Fibroblast of skin of back (primary cell): ENCODE measurements at places on chromosomes 6 and 20.

- DNase-seq = peak; percentile 71
Measured at GRCh38 chr6:22071270-22072041, 225.4 kb downstream of the PRL start.

- no peak for DNase-seq
Measured at GRCh38 chr20:14036567-14036966, 41.3 kb downstream of the MACROD2 start.

- DNase-seq = no peak
Measured at GRCh38 chr6:46014046-46014445, 1.6 kb downstream of the CLIC5 start.

DNA sequence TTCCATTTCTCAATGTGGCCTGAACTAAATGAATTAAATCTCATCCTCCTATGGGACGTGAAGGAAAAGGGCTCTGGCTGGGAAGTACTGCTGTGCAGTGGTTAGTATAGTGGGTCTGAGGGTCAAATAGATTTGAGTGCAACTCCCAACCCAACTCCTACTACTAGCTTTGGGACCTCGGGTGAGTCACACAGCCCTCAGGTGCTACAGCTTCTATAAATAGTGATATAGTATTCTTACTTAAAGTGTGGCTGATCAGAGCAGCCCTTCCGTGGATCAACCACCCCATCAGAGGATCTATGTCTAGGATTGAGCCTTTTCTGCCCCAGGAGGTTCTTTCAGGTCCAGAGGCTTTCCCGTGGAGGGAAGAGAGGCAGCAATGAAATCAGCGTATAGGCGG, 904 bp upstream of the UST start:
- DNase-seq = peak; percentile 6

GRCh38 chr20:34271956-34272355, 30.7 kb downstream of the ASIP start:
- DNase-seq = peak; percentile 85

- DNase-seq = peak; percentile 28
Measured at GRCh38 chr20:62066983-62067433, 1.3 kb upstream of the TAF4 start.

GRCh38 chr6:22326500-22326899, 29.7 kb upstream of the PRL start:
- no peak for DNase-seq

DNA sequence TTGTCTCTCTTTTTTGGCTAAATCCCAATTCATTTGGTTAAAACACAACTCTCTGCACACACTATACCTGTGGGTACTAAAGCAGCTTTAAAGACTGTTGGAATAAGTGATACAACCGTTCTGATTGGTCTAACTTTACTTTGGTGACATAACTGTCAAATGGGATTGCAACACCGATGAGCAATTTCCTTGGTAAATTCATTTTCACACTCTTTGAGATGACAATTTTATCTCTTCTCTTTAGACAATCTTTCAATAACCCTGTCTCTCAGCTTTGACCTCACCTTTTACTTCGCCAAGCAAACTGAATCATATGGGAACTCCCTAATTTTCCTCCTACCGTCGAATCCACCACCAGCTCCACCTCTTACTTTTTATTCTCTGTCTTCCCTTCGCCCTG, 60.8 kb downstream of the ECT2L start:
- DNase-seq = no peak

DNA sequence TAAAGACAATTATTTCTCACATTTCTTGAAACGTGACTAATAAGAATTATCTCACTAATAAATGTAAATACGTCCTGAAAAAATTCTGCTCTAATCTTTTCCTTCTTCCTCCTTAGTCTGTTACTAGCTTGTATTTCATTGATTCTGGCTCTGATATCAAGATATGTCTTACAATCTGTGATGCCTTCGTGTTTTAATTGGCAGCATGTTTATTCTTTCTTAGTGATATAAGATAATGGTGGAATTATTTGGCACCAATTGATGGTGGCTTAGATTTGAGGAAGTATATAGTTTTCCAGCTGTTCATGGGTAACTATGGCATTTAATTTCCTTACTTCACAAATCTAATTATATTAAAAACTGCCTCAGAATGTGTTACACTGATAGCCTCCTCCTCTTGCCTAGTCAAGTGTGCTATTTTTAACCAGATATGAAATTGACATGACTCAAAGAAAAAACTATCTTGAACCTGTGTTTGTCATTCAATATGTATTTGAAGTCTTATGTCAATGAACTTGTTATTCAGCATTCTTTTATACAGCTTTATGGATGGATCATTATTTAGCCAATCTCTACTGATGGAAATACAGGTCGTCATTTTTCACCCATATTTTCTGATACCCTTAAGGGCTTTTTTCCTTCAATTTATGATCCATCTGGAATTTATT, 5.3 kb downstream of the CCNC start:
- DNase-seq = peak; percentile 1

DNA sequence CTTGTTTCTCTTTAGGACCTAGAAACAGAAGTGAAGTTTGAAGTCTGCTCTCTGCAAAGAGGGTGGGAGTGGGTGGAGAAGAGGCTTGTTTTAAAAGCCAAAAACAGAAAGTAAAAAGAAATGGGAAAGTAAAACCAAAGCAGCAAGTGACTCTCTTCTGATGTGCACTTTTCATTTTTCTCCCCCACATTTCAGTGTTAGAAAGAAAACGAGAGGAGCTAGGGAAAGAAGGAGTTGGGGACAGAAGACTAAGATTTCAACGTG, 1.3 kb downstream of the C6orf141 start:
- DNase-seq = no peak

GRCh38 chr6:150091476-150091875, 22.6 kb upstream of the ULBP3 start:
- DNase-seq = peak; percentile 63

GRCh38 chr6:63543982-63544381, 28.3 kb upstream of the LOC128125822 start:
- no peak for DNase-seq

- DNase-seq = no peak
Measured at GRCh38 chr6:148580442-148580841, 166.4 kb upstream of the UST start.

GRCh38 chr20:58942549-58942948, 38.5 kb upstream of the NELFCD start:
- DNase-seq = peak; percentile 9

DNA sequence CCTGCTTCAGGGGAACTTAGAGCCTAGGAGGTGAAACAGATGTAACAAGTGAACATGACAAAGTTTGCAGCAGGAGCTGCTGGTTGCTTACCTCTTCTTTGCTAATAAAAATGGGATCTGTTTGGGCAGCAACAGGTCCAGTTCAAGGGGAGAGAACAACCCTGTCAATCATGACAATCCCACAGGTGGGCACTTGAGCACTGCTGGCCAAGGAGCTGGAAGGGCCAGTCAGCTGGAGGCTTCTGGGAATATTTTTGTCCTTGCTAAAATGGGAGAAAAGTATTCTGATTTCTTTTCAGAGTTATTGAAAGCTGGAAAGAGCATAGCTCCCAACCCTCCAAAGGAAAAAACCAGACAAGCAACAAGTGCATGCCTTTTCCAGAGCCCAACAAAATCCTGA, 477.7 kb upstream of the SULF2 start:
- DNase-seq = no peak

DNA sequence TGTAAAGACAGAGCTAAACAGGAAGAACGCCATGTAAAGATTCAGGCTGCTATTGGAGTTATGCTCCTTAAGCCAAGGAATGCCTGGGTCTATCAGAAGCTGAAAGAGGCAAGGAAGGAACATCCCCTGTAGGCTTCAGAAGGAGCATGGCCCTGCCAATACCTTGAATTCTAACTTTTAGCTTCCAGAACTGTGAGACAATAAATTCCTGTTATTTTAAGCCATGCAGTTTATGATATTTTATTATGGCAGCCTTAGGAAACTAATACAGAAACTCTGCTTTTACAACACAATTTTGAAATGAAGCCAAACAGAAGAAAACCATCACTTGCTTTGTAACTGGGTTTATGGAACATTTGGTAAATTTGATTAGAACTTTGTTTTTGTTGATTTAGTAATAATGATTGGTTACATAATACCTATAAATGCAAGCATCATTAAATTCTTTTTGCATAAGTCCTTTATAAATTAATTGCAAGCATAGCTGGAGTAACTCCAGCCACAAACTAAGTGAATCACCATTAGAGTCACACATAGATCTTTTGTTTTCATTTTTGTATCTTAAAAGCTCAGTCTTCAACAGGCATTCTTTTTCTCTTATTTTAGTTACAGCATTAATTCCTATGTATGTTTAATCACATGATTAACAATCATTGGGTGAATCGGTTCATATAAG, 33.5 kb upstream of the TSPYL1 start:
- no peak for DNase-seq

DNA sequence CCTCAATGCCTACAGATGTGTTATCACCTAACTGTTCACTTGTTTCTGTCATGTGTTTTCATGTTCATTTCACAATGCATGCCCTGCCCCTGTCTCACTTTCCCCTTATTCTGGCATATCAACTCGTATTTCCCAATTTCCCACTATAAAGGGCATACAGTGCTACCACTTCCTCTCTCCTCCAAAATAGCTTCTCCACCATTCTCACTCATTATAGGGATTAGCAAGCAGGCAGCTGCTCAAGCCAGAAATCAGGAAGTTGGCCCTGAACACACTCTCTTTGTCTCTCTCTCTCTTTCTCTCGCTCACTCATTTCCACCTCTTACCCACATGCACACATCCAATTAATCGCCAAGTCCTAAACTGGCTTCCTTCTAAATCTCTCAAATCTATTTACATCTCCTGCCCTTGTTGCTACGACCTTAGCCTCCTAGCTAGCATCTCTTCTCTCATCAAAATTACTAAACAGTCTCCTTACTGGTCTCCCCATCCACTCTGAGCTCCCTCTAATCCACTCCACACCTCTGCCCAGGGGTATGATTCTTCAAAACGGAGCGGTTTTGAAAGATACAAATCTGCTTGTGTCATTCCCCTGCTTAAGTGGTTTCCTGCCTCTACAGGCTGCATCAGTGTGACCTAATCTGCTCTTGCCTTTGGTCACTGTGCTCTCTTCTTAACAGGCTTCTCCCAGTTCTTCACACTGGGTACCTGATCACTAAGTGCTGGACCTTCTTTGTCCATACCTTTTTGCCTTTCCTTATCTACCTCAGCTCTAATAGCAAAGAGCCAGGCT, 196.2 kb downstream of the BTBD9 start:
- no peak for DNase-seq

GRCh38 chr6:134719911-134720310, 230.0 kb downstream of the ALDH8A1 start:
- DNase-seq = no peak

GRCh38 chr6:117399924-117400323, 25.8 kb downstream of the ROS1 start:
- DNase-seq = peak; percentile 12

- no peak for DNase-seq
Measured at GRCh38 chr6:32666420-32667300, at the start of gene HLA-DQB1. HLA-DQB1 (minus strand) TSS chr6:32666657; CDS start chr6:32666607, 50 bp downstream.

DNA sequence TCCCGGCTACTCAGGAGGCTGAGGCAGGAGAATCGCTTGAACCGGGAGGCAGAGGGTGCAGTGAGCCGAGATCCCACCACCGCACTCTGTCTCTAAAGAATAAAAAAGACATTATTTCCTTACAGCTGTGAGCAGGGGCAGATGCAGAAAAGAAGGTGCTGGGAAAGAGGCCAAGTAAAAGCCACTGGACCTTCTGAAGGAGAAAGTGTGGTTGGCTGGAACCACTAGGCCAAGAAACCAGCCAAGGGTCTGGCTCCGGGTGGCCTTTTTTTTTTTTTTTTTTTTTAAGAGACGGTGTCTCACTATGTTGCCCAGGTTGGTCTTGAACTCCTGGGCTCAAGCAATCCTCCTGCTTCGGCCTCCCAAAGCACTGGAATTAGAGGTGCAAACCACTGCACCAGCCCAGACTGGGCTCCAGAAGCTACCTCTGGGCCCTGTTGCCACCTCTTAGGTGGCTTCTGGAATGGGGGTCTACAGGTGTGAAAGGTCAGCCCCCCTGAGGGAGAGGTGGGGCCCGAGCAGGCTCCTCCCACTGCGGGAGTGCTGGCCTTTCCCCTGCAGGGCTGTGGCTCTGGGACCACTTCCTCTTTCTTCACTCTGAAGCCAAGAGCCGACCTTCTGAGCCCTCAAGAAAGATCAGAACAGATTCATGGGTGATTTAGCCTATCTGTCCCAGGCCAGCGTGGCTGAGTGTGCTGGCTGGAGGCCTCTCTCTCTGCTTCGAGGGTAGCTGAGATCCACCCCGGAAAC, at the start of gene FGD2:
Gene FGD2 (plus strand): TSS at position 595 of the 750 bp plus-strand sequence. CDS start 163 bp downstream, outside the sequence.
- DNase-seq = no peak

GRCh38 chr6:32975886-32976285, 7.5 kb downstream of the BRD2 start:
- no peak for DNase-seq

DNA sequence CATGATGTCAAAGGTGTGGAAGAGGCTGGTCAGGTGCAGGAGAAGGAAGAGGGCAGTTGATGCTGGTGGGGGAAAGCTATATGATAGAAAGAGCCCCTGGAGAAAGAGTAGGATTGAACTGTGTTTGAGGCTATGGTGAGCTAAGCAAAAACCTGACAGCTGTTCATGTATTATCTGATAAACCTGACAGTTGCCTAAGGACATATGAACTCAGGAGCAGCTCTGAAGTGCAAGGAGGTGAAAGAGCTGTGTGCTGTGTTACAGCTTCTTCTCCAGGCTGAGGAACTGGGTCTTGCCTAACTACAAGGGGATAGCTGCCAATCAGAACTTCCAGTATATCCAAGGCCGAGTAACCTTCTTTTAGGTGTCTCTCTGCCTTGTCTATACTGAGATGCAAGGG, 81.8 kb downstream of the LCA5 start:
- no peak for DNase-seq

DNA sequence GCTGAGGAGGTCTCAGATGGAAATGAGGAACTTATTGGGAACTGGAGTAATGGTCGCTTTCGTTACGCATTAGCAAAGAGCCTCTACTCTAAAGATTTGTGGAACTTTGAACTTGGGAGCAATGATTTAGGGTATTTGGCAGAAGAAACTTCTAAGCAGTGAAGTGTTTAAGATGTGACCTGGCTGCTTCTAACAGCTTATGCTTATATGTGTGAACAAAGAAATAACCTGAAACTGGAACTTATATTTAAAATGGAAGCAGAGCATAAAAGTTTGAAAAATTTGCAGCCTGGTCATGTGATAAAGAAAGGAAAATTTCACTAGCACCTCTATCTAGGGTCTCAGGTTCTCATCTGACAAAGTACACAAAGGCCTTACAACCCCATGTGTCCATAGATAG, 23.5 kb downstream of the IRF4 start:
- no peak for DNase-seq

DNA sequence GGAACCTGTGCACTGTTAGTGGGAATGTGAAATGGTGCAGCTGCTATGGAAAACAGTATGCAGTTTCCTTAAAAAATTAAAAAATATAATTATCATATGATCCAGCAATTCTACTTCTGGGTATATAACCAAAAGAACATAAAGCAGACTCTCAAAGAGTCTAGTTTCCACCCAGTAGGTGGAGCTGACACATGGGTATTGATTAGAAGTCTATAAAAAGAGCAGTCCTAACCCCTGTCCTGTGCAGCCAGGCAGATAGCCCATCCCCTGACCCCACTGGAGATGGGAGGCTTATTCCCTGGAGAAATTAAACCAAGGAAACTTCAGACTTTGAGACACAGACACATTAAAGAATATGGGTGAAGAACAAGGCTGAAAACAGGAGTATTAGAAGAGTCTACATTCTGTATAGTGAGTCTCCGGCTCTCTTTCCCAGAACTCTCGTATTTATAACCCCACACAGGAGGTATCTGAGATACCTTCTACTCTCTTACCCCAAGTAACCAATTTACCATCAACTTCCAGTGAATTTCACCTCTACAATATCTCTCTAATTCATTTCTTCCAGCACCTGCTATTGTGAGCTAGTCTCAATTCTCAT, 92.3 kb downstream of the SEL1L2 start:
- no peak for DNase-seq
